Breast epithelium (tissue), 4 donors: ENCODE measurements at places on chromosomes 1 and 21. TPM values are rescaled to one million over a fixed set of nuclear protein-coding genes. Genes with fewer than 3 reads are reported as not detected.

DNA sequence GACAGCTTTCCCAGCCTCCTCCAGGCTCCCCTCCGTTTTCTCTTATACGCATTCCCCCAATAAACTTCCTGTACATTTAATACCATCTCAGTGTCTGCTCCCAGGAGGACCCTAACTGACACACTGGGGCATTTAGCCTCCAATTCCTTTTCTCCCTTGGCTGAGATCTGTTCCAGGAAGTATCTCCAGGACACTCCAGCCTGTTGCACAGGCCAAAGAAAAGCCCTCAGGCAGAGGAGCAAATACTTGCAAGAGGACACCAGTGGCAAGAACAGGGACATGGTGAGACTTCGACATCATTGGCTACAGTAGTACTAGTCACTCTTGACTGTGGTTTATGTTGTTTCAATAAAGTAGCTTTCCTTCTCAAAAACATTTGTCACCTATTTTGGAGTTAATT, 4.7 kb upstream of the SYNJ1 start:
- no peak for DNase-seq
- H3K27me3 ChIP-seq = no peaks in the 10 kb centered on the region
- H3K4me1 ChIP-seq = no peaks in the 10 kb centered on the region
- H3K36me3 ChIP-seq = no peaks in the 10 kb centered on the region

DNA sequence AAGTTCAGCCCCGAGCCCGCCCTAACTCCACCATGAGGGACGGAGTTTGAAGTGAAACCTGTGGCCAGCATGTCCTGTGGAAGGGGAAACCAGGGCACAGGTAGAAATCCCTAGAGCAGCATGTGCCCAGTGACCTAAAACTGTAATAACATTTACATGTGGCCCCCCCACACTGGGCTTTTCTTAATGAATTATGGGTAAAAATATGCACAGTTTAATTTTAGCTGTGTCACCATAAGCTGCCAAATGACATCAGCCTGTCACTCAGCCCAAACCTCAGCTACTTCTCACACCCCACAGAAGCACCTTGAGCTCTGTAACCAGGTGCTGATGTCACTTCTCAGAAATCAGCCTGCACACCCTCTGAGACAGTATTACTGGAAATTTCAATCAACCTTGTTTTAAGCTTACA, 50.0 kb upstream of the SLC19A1 start:
- no peaks in the 10 kb centered on the region for H3K4me1 ChIP-seq
- no peak overlapping the region for H3K4me3 ChIP-seq
- no peak overlapping the region for H3K27ac ChIP-seq
- DNase-seq = peak; percentile 34
- peaks cover 3% of the 10 kb centered on the region for H3K27me3 ChIP-seq

DNA sequence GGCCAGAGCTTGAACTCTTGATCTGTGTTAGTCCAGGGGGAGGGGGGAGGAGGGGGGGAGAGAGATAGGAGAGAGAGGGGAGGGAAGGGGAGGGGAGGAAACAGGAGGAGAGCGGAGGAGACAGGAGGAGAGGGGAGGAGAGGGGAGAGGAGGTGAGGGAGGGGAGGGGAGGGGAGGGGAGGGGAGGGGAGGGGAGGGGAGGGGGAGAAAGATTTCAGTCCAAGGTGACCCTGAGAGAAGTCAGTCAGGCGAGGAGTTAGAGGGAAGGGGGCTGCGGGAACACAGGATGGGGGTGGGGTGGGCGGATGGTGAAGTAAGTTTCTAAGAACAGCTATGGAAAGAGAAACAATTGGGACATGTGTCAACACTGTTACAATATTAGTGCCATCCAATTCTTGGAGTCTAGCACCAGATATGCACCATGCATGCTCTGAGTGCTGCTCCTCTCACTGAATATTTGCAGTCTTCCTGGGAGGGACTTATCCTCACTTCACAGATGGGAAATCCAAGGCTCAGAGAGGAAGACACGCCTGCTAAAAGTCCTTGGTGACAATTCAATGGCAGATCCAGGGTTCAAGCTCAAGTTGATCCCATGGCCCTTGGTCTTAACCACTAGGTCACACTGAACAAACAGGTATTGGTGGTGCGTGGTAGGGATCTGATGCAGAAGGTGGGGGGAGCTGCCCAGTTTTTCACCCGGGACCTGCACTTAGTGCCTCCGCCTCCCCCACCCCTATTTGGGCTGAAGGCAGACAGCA, 42.5 kb upstream of the ECE1 start:
- peaks cover 27% of the 10 kb centered on the region for H3K4me1 ChIP-seq
- peak overlapping the region; percentile 13 for H3K4me3 ChIP-seq
- no peak for DNase-seq
- H3K27ac ChIP-seq = peak overlapping the region; percentile 98
- H3K36me3 ChIP-seq = no peaks in the 10 kb centered on the region

DNA sequence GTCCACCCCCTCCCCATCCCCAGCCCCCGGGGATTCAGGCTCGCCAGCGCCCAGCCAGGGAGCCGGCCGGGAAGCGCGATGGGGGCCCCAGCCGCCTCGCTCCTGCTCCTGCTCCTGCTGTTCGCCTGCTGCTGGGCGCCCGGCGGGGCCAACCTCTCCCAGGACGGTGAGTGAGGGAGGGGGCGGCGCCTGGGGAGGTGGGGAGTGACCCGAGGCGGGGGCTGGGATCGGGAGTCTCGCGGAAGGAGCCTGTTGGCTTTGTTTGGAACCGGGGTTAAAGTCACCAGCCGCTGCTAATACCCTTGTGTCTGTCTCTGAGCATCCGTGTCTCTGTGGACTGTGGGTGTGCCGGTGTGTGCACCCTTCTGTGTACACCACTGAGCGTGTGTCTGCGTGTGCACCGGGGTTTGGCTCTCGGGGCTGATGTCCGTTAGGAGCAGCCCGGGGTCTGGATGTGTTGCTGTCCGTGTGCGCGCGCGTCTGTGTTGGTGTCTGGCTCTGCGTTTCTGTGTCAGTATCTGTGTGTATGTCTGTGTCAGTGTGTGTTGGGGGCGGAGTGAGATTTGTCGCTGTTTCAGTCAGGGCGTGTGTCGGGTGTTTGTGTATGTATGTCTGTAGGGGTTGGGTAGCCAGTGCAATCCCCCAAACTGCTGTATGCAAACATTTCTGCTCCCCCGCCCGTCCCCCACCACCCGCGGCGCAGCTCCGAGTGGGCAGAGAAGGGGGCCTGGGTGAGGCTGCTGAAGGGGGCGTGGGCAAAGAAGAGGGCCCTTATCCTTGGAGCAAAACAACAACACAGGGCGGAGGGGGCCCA, 480 bp downstream of the CADM3 start:
- H3K27ac ChIP-seq = no peak overlapping the region
- H3K4me3 ChIP-seq = peak overlapping the region; percentile 60
- peaks cover 63% of the 10 kb centered on the region for H3K27me3 ChIP-seq
- no peaks in the 10 kb centered on the region for H3K4me1 ChIP-seq
- H3K36me3 ChIP-seq = no peaks in the 10 kb centered on the region
- DNase-seq = no peak

- DNase-seq = no peak
- H3K36me3 ChIP-seq = no peaks in the 10 kb centered on the region
- no peaks in the 10 kb centered on the region for H3K4me1 ChIP-seq
Observed at GRCh38 chr1:10504249-10504648, 29.5 kb downstream of the PEX14 start.

DNA sequence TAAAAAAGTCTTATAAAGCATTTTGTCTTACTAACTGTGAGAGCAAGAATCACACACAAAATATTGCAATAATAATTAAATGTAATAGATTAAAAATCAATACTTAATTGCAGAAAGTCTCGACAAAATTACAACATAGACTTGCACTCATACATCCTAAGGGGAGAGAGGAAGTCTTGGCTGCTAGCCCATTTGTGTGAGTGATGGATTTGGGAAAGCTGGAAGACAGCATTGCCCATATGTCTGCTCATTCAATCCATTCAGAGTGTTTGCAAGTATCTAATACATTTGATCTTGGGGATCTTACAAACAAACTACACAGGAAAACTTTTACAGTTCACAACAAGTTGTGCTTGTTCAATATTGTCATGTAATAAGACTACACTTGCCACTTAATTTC, 140.5 kb downstream of the COL11A1 start:
- H3K27ac ChIP-seq = no peak overlapping the region
- H3K4me3 ChIP-seq = no peak overlapping the region
- no peaks in the 10 kb centered on the region for H3K27me3 ChIP-seq
- H3K4me1 ChIP-seq = no peaks in the 10 kb centered on the region
- H3K36me3 ChIP-seq = no peaks in the 10 kb centered on the region

The RGS16 gene
- 1.3 TPM for total RNA-seq

The SLC5A9 gene
- total RNA-seq = 0.16 TPM

- no peak overlapping the region for H3K27ac ChIP-seq
- no peaks in the 10 kb centered on the region for H3K27me3 ChIP-seq
- H3K36me3 ChIP-seq = no peaks in the 10 kb centered on the region
- H3K4me1 ChIP-seq = no peaks in the 10 kb centered on the region
Observed at GRCh38 chr1:119286587-119287181, 81.9 kb upstream of the HAO2 start.

The CLCA2 gene
- total RNA-seq = 30.3 TPM

- H3K4me3 ChIP-seq = no peak overlapping the region
- no peak overlapping the region for H3K27ac ChIP-seq
- H3K27me3 ChIP-seq = no peaks in the 10 kb centered on the region
- no peaks in the 10 kb centered on the region for H3K4me1 ChIP-seq
- no peak for DNase-seq
Observed at GRCh38 chr1:60118085-60118484, 44.5 kb upstream of the C1orf87 start.

The FTCD gene
- total RNA-seq = not detected

GRCh38 chr1:10561955-10562354, 87.2 kb downstream of the PEX14 start:
- no peaks in the 10 kb centered on the region for H3K36me3 ChIP-seq
- DNase-seq = no peak
- no peak overlapping the region for H3K4me3 ChIP-seq
- H3K4me1 ChIP-seq = no peaks in the 10 kb centered on the region
- H3K27me3 ChIP-seq = no peaks in the 10 kb centered on the region
- no peak overlapping the region for H3K27ac ChIP-seq

DNA sequence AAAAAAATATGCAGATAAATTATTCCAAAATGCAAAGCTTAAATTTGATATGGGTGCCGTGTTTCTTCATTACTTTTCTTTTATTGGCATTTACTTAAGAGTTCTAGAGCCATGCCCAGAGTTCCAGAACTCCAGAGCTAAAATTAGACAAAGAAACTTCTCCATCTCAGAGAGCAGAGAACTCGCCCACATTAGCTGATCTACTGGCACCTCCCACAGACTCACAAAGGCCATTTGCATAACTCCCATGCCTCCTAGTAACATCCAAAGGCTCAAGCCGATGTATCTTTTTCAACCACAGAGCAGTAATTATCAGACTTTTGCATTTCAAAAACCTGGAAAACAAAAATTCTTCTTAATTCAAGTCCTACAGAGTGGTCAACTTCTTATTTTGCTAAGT, 323.8 kb upstream of the ST6GALNAC5 start:
- no peaks in the 10 kb centered on the region for H3K27me3 ChIP-seq
- H3K4me1 ChIP-seq = no peaks in the 10 kb centered on the region
- H3K4me3 ChIP-seq = no peak overlapping the region
- H3K27ac ChIP-seq = no peak overlapping the region
- H3K36me3 ChIP-seq = no peaks in the 10 kb centered on the region
- no peak for DNase-seq

The PLXNA2 gene
- total RNA-seq = 18.2 TPM

- peak overlapping the region; percentile 91 for H3K27ac ChIP-seq
- H3K4me1 ChIP-seq = peaks cover 6% of the 10 kb centered on the region
- H3K27me3 ChIP-seq = no peaks in the 10 kb centered on the region
- H3K4me3 ChIP-seq = no peak overlapping the region
- no peaks in the 10 kb centered on the region for H3K36me3 ChIP-seq
Observed at GRCh38 chr1:181119093-181119989, 30.8 kb downstream of the IER5 start.

The CYP4Z1 gene
- total RNA-seq = 16.2 TPM
